ENCODE measurements at places on chromosomes 16 and 17.
A peak's percentile ranks its signal among the peaks of the same experiment; 100 is the strongest.

- no peak for DNase-seq
These were observed 520 bp downstream of the JPT2 start for GRCh38 chr16:1678500-1679098.

GRCh38 chr17:49213399-49213798, 2.9 kb downstream of the ABI3 start:
- DNase-seq, result no peak

DNA sequence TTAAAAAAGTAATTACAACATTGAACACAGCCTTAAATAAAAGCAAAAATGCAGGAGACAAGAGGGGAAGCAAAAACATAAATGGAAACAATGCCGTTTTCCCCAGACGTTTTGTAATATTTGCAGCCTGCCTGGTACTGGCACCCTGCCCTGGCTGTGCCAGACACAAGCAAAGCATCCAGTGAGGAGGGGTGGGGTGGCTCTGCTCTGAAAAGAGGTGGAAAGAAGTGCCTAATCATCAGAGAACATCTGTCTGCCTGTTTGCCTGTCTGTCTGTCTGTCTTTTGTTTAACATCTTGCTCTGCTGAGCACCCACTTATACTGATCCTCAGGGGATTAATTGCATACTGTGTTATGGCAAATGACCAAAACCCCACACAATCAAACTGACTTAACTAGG, 62.7 kb downstream of the C16orf82 start:
- DNase-seq, result no peak

- no peak for DNase-seq
These were observed 43.9 kb upstream of the ABCA3 start for GRCh38 chr16:2384426-2384825.

GRCh38 chr16:85173146-85173980, 61.1 kb upstream of the CIBAR2 start:
- DNase-seq, result no peak

DNA sequence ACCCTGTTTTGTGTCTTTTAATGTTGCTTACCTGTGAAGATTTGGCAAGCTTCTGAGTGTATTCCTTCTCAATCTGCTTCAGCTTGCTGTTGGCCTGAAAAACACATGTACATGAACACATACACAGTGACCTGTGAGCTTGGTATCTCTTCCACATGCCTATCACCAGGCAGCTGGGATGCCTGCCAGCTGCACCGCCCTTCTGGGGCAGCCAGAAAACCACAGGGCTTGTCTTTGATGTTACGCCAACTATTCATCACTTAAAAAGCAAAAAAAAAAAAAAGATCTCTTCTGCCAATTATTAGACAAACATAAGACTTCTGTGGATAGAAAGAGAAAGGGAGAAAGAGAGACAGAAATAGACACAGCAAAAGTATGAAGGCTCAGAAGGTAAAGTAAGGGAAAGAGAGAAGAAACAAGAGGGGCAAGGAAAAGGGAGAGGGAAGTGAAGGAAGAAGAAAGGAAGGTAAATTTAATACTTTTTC, 189.2 kb upstream of the AXIN2 start:
- DNase-seq, result no peak

- no peak for DNase-seq
These were observed 10.3 kb upstream of the HAPSTR1 start for GRCh38 chr16:9081158-9081557.

- DNase-seq, result no peak
These were observed 650 bp downstream of the EPN3 start for GRCh38 chr17:50533185-50533584.

GRCh38 chr17:40022961-40023541, 7.8 kb downstream of the CSF3 start:
- DNase-seq, result no peak

DNA sequence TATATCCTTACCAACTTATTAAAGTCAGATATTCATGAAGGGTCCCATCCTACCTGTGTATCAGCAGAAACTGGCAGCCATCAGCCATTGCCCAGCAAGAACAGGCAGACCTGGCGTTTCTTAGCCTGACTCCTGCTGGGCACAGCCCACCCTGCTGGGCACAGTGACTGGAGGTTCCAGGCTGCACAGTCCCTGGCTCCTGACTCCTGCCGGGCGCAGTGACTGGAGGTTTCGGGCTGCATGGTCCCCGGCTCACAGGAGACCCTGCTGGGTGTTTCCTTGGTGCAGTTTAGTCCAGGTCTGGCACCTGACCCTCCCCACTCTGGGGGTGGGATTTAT, 6.7 kb downstream of the TIMM22 start:
- DNase-seq, result no peak

GRCh38 chr17:73622381-73622780, 21.9 kb downstream of the SDK2 start:
- DNase-seq, result no peak

GRCh38 chr16:29653471-29653870, 9.6 kb upstream of the SPN start:
- no peak for DNase-seq

DNA sequence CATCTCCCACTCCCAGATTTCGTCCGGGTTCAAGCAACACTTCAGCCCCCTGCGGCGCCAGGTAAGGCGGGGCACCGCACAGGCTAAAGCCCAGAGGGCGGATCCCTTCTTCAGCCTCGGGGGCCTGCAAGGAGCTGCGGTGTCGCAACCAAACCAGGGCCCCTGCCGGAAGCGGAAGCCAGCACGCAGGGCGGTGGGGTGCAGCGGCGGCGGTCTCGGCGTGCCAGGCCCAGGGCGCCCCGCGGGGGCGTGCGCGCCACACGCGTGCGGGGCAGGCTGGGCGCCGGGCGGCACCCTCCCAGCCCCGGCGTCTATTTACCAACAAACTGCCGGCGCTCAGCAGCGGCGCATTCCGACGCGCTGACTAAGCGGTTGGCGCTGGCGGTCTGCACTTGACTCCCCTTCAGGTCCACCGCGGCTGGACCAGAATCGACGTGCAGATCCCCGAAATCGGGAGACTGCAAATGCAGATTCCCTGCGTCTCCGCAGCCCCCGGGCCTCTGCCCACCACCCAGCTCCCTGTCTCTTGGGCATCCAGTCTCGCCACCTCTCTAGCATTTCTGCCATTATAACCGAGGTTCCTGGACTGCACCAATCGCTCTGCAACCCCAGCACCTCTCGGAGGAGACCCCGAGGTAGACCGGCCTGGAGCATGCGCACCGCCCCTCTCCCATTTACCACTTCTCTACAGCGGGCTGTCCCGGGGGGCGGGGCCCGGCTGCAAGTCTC, 421 bp upstream of the DLX4 start:
- DNase-seq, result peak; percentile 87

DNA sequence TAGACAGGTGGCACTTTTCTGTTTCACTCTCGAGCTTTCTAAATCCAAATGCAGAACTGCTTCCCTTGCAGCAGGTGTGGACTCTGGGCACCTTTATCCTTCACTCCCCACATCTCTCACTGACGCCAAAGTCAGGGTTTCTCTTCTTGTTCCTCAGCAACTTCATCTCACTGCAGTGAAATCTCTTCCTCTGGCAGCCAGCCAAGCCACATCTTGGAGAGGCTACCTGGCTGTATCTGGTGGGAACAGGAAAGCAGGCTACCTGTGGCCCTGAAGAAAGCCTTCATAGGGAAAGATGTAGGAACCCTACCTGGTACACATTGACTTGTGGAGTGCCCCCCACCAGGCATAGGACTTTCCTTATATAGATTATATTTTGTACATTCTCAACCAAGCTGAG, 159.1 kb downstream of the UTP18 start:
- DNase-seq, result no peak

DNA sequence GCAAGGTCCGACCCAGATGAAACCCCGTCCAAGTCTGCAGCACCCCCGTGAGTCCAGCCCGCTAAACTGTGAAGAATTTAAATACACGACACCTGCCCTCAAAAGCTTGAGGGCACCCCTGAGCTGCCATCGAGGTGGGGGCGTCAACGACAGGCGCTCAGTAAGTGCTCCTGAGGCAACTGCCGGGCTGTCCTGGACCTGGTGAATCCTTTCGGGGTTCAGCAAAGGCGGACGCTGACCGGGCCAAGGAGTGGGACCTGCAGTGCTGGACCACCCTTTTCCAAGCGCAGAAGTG, 512 bp upstream of the ENDOV start:
- no peak for DNase-seq

GRCh38 chr16:55853114-55853513, 20.2 kb upstream of the CES1 start:
- no peak for DNase-seq

- no peak for DNase-seq
These were observed 14.8 kb downstream of the MYLK3 start for GRCh38 chr16:46733319-46733830.

GRCh38 chr17:36545077-36545464, 352 bp downstream of the GGNBP2 start:
- DNase-seq, result no peak

GRCh38 chr17:11935734-11936406, 61.4 kb downstream of the ZNF18 start:
- DNase-seq, result no peak
